ENCODE measurements at places on chromosomes 5 and 9. TPM values are rescaled to one million over a fixed set of nuclear protein-coding genes. Genes with fewer than 3 reads are reported as not detected.
A peak's percentile ranks its signal among the peaks of the same experiment; 100 is the strongest.

HMCN2 gene
- not detected for total RNA-seq

CYSRT1 gene
- 0.49 TPM for total RNA-seq

GRCh38 chr9:105065098-105066088 lies 137.4 kb upstream of the ABCA1 start:
- DNase-seq = no peak

DNA sequence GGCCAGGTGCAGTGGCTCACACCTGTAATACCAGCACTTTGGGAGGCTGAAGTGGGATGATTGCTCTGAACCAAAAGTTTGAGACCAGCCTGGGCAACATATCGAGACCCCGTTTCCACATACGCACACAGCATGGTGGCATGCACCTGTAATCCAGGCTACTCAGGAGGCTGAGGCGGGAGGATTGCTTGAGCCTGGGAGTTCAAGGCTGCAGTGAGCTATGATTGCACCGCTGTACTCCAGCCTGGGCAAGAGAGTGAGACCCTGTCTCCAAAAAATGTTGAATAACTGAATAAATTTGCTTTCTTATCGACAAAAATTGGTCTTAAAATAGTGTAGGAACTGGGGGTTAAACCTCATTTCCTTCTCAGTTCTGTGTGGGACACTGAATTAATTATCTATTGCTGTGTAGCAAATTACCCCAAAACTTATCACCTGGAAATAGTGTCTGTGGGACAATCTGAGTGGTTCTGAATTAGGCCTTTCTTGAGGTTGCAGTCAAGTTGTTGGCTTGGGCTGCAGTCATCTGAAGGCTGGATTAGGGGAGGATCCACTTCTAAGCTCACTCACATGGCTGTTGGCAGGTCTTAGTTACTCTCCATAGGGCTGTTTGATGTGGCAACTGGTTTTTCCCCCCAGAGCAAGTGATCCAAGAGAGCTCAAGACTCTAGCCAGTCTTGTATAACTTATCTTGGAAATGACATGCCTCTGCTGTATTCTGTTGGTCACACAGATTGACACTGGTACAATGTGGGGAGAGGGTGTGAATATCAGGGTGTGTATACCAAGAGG lies 2.0 kb downstream of the SNX30 start:
- peak; percentile 53 for DNase-seq

DNA sequence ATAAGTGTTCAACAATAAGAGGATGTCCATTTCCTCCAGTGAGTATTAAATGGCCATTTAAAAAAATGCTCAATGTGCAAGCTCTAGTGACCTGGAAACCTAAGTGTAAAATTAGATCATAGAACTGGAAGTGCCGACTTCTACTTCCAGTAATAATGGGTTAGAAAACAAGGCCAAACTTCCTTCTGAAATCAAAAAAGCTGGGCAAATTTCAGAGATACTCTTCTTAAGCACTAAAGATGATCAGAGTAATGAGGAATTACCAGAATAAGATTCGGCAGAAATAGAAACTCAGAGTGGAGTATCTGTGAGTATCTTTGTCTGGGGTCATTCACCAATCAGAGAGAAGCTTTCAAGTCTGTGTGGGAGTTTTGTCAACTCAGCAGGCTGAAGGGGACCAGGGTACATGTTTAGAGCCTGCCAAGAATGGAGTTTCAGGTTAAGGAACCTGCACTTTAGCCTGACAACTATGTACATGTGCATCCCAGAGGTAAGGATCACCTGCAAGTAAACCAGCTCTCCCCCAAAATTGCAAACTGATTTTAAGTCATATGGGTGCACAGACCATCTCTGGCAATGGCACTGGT lies 17.1 kb downstream of the FCN2 start:
- DNase-seq = no peak

DNA sequence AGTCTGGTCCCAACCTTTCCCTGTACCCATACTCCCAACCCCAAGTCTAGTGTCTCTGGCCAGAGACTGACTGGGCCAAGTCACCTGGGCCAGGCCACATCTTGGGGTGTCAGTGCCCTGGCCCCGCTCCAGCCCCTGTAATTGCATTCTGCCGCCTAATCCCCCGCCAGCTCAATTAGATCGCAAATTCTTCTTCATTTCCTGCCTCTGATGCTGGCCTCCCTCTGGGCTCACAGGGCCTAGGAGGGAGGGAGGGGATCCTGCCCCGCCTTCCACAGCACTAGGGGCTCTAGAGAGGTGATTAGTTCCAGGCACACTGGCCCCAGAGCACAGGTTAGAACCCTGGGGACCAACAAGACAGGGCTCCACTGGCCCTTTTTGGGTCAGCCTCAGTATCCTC lies 5.5 kb downstream of the CXXC5 start:
- DNase-seq = no peak

GRCh38 chr5:179906795-179907555 lies 722 bp downstream of the TBC1D9B start:
- peak; percentile 11 for DNase-seq
